ENCODE measurements at places on chromosomes 1 and 21.

DNA sequence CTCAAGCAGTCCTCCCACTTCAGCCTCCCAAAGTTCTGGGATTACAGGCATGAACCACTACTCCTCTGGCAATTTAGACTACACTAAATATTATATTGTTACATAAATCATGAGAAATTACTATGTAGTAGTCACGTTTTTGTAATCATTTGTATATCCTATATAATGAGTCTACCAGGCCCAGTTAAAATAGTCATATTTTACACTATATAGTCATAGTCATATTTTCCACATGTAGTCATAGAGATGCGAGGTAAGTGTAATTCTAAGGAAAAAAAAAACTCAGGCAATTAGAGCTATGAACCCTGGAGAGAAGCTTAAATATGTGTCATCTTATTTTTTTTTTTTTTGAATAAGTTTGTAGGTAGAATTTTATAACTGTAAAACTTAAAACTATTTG, 90.0 kb downstream of the FNBP1L start:
- DNase-seq, result no peak

- no peak for DNase-seq
These were observed 398.3 kb upstream of the DUSP10 start for GRCh38 chr1:222140206-222140605.

- peak; percentile 6 for DNase-seq
These were observed 10.3 kb downstream of the POFUT2 start for GRCh38 chr21:45277101-45278045.

DNA sequence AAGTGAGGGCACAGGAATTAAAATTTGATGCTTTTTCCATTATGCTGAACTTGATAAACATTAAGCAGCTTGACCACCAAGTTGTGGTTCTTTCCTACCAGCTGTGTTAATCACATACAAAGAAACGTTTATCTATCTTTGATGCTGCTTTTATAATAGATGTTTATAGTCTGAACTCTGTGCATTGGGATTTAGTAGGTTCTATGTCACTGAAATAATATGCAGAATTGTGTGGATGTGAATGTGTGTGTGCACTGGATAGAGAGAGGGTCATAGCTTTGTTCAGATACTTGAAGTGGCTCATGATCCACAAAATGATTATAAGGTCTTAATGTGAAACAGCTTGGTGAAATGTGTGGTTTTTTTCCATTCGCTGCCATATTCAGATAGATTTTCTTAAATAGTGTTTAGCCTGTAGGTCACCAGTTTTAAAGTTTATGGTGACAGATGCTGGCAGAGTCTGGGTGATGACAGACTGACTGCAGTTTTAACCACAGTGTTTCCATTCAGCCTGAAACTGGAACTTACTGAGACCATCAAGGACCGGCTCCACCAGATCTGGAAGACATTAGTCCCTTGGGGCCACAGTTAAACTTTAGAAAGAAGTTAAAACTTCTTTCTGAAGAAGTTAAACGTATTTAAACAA, 10.2 kb downstream of the DDI2 start:
- no peak for DNase-seq

DNA sequence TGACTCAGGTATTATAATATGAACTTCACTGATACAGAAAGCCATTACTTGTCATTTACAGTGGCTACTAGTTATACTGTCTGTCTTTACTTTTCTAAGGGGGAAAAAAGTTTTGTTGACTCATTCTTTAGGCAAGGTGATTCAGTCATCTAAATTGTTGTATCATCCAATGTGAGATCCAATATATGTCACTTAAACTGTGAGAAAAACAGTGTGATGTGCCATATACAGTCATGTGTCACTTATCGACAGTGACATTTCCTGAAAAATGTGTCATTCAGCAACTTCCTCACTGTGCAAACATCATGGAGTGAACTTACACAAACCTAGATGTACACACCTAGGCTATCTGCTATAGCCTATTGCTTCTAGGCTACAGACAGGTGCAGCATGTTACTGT, 57.6 kb downstream of the KCNK2 start:
- no peak for DNase-seq

DNA sequence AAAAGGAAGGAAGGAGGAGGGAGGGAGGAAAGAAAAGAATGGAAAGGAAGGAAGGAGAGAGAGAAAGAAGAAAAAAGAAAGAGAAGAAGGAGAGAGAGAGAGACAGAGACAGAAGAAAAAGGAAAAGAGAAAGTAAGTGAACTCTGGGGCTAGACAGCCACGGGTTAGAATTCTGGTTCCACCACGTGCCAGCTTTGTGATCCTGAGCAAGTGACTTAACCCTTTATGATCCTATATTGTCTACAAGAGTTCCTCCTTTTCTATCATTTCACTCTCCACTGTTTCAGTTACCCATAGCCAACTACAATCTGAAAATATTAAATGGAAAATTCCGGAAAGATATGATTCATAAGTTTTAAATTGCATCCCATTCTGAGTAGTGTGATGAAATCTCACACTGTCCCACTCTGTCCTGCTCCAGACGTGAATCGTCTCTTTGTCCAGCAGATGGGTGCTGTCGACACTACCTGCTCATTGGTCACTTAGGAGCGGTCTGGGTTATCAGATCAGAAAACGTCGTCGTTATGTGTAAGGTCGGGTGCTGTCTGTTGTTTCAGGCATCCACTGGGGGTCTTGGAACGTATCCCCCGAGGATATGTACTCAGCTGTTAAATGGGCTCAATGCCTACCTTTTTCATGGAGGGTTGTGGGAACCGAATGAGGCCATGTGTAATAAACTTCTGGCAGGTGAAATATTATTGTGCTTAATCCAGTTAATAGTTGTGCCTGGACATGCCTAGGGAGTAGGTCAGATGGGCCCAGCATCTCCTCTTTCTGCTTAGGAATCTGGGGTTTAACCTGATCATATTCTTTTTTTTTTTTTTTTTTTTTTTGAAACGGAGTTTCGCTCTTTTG, 19.1 kb downstream of the TMEM51 start:
- no peak for DNase-seq

GRCh38 chr1:94713472-94714141, 106.5 kb upstream of the SLC44A3 start:
- DNase-seq, result peak; percentile 83

- no peak for DNase-seq
These were observed 34.9 kb downstream of the SSBP3 start for GRCh38 chr1:54371038-54371941.

DNA sequence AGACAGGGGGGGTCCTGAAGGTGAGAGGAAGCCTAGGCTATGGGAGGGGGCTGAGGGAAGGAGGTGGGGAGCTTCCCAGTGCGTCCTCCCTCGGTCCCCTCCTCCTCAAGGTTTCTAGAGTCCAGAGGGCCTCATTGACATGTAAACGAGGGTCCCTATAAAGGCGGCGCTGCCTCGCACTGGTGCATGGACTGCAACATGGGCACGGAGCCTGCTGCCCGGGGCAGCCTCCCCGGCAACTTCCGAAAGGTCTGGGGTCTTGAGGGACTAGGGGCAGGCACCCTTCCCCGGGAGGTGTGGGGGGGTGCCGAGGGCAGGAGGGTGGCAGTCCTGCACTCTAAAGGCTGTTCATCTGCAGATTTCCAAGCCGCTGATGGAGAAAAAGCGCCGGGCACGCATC, at the start of gene HES3:
Gene HES3 (plus strand): TSS at position 187 of the 400 bp plus-strand sequence. CDS start 187 bp downstream, at position 374.
- no peak for DNase-seq

GRCh38 chr1:117607471-117607870, 1.6 kb downstream of the TENT5C start:
- peak; percentile 21 for DNase-seq

GRCh38 chr1:7717748-7718368, 53.2 kb upstream of the VAMP3 start:
- peak; percentile 30 for DNase-seq

- no peak for DNase-seq
These were observed 228.0 kb upstream of the SGIP1 start for GRCh38 chr1:66305927-66306326.

- DNase-seq, result no peak
These were observed 4.4 kb upstream of the PHTF1 start for GRCh38 chr1:113763661-113764060.

DNA sequence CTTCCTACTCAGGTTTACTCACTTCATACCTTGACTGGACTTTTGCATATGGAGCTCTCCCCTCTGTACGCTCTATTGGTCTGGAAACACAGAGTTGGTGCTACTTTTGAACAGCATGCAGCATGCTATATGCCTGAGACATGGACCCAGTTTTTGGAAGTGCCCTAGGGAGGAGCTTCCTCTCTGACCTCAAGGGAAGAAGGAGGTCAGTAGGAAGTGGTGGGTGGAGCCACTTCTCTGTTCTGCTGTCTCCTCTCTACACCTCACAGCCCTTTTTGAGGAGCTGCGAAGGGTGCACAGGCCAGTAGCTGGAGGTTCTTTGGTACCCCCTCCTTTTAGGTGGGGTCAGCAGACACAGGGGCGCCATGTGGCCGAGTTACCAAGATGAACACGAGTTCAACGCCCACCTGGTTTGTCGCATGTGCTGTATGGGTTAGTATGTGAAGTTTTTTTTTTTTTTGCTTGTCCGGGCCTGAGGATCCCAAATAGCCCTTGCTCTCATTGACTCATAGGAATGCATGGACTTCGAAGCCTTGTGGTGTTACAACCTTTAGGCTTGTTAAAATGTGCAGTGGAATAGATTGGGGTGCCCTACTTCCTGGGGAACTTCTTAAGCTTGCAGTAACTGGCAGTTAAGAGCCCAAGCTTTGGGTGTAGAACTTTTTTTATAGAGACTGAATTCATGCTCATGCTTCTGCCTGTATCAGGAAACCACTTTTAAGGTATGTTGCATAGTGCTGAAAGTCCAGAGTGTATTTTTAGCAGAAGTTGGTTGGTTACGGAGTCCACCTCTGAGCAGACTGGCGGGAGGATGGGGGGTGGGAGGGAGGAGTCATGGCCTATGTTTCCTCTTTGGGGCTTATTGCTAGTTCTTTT, 10.7 kb downstream of the MACF1 start:
- DNase-seq, result no peak

DNA sequence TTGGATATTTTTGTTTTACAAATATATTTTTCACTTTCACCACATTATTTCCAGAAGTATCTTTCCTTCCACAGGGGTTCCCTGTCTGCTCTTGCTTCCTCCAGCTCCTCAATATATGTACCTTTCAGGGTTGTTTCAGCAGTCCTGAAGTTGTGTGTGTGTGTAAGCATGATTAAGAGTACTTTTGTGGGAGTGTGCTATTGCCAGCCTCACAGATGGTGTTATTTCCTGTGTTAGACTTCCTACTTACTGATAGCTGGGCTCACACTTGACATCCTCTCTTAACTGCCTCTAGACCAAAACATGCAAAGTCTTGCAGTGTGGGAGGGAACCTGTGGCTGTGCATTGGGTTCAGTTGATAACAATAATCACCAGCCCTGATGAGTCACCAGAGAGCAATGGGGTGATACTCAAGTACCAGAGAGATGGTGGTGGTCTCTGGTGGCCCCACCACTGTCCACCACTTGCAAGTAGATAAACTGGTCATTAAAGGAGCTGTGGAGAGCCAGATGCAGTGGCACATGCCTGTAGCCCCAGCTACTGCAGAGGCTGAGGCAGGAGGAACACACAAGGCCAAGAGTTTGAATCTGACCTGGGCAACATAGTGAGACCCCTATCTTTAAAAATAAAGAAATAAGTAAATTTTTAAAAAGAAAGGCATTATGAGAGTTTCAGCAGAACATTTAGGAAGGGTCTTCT, 126.7 kb downstream of the NR5A2 start:
- DNase-seq, result no peak

DNA sequence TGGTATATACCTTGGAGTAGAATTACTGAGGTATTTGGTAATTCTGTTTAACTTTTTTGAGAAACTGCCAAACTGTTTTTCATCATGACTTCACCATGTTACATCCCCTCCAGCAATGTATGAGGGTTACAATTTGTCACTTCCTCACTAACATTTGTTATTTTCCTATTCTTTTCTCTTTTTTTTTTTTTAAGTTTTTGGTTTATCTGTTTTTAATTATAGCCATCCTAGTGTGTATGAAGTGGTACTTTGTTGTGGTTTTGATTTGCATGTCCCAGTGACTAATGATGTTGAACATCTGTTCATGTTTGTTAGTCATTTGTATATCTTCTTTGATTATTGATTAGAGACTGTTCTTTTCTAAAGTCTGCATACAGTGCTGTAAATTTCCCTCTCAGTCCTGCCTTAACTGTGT, 147.3 kb downstream of the HS2ST1 start:
- DNase-seq, result no peak

GRCh38 chr1:113536182-113536780, 146.0 kb downstream of the MAGI3 start:
- no peak for DNase-seq

GRCh38 chr1:118321840-118322239, 136.8 kb upstream of the SPAG17 start:
- no peak for DNase-seq

- DNase-seq, result peak; percentile 56
These were observed 4.1 kb upstream of the CACNA1E start for GRCh38 chr1:181479137-181479745.

- DNase-seq, result no peak
These were observed 30.5 kb downstream of the TNFSF18 start for GRCh38 chr1:173020138-173020750.

GRCh38 chr1:70353601-70354331, 756 bp downstream of the ANKRD13C start:
- DNase-seq, result peak; percentile 35

GRCh38 chr1:117363571-117364048, 3.6 kb upstream of the MAN1A2 start:
- DNase-seq, result no peak

DNA sequence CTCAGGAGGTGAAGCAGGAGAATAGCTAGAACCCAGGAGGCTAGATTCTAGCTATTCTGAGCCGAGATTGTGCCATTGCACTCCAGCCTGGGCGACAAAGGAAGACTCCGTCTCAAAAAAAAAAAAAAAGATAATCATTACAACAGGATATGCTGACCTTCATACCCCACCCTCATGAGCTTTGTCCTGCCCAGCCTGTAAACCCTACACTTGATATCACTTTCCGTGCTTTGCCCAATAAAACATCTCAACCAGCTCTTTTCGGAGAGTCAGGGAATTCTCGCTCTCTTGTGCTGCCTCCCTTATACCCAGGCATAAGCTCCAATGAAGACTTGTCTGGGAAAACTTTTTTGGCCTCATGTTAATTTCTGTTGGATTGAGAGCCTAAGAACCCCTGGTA, 1.5 kb upstream of the TRNAU1AP start:
- no peak for DNase-seq

DNA sequence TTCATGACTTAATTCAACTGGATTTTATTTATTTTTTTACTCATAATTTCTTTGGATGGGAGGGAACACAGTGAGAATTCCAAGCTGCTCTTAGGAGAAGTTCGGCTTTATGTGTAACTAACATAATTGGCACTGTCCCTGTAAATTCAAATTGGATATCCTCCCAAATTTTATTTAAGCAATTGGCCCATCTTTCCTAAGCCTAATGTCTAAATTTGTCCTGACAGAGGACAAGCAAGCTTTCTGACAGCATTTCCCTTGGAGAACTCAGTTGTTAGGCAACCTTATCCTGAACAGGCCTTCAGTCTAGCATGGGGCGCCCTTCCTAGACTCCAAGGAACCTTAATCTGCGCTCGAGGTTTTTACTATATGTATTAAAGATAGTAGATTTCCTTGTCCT, 550.3 kb downstream of the NUF2 start:
- DNase-seq, result no peak

- DNase-seq, result no peak
These were observed 109.9 kb upstream of the ADGRL2 start for GRCh38 chr1:81690676-81691453.
